ENCODE measurements at places on chromosomes 16 and 17.

DNA sequence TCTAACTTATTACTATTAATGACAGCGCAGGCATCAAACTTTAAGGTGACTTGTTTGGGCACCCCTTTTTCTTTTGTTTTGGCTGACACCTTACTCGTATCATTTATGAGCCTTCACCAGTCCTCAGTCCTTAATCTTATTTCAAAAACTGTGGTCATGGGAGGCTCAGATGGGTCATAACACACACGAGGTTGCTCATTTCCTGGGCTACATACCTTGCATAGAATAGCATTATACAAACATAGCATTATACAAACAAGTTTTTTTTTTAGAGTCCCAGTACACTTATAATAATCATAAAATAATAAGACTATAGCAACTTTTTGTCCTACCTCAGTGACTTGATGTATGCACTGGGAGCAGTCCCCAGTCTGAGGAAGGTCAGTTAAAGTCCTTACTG, 11.2 kb upstream of the ACSF2 start:
- DNase-seq, result no peak

DNA sequence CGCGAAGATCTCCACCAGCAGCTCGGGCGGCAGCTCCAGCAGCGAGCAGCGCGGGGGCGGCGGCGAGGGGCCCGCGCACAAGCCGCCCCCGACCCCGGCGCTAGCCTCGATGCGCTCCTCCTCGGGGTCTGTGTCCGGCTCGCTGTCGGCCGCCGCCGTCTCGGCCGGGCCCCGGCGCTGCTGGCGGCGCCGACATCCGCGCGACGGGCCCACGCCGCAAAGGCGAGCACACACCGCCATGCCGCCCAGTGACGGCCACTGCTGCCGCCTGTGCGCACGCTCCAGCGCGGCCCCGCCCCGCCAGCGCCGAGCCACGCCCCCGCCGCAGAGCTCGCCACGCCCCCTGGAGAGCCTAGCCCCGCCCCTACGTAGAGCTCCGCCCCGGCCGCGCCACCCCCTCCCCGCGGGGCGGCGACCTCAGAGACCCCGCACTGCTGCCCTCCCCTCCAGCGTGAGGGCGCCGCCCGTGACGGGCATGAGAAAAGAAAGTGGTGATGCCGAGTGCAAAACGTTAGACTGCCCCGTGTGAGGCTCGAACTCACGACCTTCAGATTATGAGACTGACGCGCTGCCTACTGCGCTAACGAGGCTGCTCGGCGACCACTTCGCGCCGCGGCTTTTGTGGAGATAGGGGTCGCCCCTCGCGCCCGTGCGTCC, at the start of gene FBXO31:
TSS of gene FBXO31 (minus strand) at position 272 of the 657 bp plus-strand sequence. CDS start at position 240, 32 bp downstream.
- peak; percentile 77 for DNase-seq

DNA sequence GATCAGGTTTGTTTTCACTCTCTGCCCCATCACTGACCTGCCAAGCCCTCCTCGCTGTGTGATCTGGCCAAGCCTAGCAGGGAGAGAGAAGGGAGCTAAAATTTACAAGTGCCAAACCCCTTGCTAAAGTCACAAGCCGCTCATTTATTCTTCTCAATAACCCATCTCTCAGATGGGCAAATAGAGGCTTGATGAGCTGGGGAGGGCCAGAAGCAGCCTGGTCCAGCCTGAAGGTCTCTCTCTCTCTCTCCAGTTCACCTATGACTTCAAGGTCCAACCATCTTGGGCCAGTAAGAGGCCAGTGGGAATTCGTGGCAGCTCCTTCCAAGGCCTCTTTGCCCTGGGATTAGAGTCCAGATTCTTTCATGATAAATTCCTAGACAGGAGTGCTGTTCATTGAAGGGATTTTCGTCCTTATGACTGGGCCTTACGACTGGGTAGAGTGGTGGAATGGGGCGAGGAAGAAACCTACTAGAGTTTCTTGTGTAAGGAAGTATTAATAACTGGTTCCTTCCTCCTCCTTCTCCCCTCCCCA, 3.4 kb downstream of the CA7 start:
- DNase-seq, result no peak

- DNase-seq, result no peak
Measured at GRCh38 chr17:63496177-63496576, 19.3 kb downstream of the ACE start.

Data from left colon (tissue), 2 donors.